ENCODE measurements at places on chromosomes 12 and 14.

DNA sequence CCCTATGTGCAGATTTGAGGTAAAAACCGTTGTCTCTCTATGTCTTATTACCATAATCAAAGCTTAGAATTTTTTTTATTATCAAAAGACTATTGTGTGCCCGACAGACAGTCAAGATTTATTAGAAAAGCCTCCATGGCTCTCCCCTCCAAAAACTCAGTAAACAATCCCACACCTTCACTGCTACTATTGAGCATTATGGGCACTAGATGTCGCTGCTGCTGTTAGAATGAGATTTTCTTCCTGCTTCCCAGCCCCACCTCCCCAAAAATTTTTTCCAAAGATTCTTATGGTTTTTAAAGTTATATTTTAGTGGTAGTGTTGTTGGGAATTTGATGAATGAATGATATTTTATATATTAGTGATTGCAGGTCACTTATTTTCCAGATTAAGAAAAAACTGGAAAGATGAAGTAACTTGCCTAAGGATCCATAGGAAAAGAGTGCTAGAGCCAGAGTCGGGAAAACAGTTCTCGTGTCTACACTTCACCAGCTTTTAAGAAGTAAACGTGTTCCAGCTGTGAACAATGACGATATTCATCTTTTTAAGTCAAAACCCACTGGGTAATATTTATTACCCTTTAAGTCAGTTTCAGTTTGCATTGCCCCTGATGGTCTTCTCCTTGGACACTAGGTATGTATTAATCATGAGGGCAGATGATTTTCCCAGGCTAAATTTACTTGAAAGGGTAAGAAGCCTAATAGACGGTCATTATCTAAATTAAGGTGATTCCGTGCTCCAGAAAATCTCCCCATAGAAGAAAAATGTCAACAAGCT is 12.2 kb upstream of the FOXG1 start:
- no peak for DNase-seq

- no peak for DNase-seq
Measured at GRCh38 chr12:14384783-14385638, 19.5 kb downstream of the ATF7IP start.

- no peak for DNase-seq
Measured at GRCh38 chr14:89294060-89294459, 123.0 kb downstream of the FOXN3 start.

- no peak for DNase-seq
Measured at GRCh38 chr12:109247831-109248654, 61.0 kb downstream of the FOXN4 start.

- DNase-seq = no peak
Measured at GRCh38 chr12:117188961-117189724, 1.1 kb downstream of the FBXO21 start.

DNA sequence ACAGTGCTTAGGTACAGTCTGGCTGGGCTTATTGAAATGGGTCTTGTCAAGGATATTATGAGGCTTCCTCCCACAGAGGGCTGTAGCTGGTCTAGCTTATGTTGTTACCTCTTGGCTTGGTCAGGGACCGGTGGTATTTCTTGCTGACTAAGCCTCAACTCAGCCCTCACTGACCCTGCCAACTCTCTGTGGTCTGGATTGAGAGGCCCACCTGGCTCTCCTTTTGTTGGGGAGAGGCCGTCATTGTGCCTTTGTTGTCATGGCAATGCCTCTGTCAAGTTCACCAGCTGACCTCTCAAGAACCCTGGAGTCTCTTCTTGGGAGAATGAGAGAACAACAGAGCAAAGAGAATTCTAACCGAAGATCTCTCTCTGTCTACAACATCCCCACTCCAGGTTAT is 245.6 kb upstream of the NPAS3 start:
- no peak for DNase-seq

GRCh38 chr14:23005451-23006187 is 4.3 kb downstream of the C14orf93 start:
- no peak for DNase-seq

DNA sequence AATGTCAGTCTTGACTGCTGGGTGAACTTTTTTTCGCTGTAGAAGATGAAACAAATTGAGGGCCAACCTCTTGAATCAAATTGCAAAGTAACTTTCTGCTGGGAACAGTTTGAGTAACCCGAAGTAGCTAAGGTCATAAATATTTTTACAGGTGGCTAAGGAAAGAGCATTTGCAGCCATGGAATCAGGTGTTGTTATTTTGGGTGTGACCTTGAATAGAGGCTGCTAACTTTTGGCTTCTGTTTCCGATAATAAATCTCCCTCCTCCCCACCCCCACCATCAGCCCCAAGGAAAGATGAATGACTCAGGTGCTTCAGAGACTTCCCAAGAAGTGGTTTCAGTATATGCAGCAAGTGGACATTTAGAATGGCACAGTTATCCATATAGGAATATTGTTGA is 571.7 kb downstream of the DIO2 start:
- DNase-seq = no peak

DNA sequence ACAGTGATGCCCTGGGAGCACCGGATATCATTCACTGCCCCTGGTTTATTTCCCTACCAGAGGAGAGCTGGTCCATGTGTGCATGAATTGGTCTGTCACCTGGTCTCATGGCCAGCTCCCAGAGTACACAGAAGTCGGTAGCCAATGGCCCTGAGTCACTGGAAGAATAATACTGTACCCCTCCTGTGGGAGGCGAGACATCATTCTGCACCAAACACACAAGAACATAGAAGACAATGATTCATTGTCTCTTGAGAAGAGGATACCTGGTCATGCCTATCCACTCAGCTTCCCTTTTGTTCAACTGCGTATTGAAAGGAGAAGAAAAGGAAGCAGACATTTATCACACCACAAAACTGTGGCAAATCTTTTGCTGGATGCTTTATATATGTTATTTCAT is 216.2 kb downstream of the DPF3 start:
- DNase-seq = no peak

- no peak for DNase-seq
Measured at GRCh38 chr14:99121319-99121875, 150.6 kb downstream of the BCL11B start.

- no peak for DNase-seq
Measured at GRCh38 chr12:124532967-124533366, 34.4 kb downstream of the NCOR2 start.

- DNase-seq = no peak
Measured at GRCh38 chr12:88947486-88948043, 367.3 kb upstream of the KITLG start.

GRCh38 chr12:115002434-115002833 is 318.5 kb upstream of the TBX3 start:
- no peak for DNase-seq
